Stimulated activated CD8-positive, alpha-beta memory T cell treated with anti-CD3 and anti-CD28 coated beads, Interleukin-7, amount 100 ng/mL, for 4 hours (primary cell): ENCODE measurements at places on chromosomes 16 and 17.

- DNase-seq = no peak
These were observed 19.3 kb downstream of the SHISA9 start for GRCh38 chr16:12920739-12921138.

DNA sequence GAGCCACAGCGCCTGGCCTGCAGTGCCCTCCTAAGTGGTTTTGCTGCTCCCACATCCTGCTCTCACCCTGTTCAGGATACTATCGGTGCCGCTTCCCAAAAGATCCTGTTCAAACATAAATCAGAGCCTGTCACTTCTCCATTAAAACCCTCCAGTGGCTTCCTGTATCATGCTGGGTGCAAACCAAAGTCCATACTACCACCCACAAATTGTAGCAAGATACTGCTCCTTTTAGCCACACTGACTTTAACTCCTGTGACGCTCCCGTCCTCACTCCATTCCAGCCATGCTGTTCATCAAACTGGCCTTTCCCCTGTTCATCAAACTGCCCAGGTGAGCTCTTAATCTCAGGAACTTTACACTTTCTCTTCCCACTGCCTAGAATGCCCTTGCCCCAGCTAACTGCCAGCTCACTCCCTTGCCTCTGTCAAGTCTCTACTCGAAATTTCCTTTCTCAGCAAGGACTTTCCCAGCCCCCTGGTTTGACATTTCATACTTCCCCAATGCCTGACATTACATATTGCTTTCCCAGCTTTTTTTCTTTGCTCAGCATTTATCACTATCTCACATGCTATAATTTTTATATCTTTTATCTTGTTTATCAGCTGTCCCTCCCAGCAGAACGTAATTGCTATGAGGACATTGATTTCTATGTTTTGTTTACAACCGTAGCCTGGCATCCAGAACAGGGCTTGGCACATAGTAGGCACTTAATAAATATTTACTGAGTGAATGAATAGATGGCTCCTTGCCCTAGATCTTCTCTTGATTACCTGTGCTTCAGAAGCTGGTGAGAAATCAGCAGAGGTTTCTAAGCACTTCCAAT, 44.3 kb upstream of the SMURF2 start:
- no peak for DNase-seq

GRCh38 chr17:39161962-39162361, 4.0 kb downstream of the ARL5C start:
- no peak for DNase-seq

DNA sequence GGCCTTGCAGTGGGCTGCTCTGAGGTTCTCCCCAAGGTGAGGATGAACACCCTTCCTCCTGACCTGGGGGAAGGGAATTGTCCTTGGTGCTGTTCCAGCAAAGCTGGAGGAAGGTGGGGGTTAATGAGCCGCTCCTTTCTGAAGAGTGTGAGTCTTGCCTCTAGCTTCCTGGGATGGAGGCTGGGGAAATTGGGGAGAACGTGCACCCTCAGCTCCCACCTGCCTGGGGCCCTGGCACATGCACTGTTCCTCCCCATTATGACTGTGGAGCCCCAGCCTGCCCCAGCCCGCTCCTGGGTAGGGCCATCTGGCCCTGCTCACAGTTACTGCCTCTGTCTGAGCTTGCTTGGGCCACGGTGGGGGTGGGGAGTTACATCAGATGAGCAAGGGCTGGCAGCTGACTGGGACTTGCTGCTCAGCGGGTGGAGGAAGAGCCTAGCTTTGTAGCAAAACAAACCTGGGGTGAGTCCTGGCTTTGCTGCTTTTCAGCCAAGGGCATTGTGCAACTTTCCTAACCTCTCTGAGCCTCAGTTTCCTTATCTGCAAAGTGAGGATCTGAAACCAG, 11.1 kb downstream of the TNS4 start:
- no peak for DNase-seq

- DNase-seq = no peak
These were observed 148.7 kb upstream of the SDK2 start for GRCh38 chr17:73792994-73793393.

DNA sequence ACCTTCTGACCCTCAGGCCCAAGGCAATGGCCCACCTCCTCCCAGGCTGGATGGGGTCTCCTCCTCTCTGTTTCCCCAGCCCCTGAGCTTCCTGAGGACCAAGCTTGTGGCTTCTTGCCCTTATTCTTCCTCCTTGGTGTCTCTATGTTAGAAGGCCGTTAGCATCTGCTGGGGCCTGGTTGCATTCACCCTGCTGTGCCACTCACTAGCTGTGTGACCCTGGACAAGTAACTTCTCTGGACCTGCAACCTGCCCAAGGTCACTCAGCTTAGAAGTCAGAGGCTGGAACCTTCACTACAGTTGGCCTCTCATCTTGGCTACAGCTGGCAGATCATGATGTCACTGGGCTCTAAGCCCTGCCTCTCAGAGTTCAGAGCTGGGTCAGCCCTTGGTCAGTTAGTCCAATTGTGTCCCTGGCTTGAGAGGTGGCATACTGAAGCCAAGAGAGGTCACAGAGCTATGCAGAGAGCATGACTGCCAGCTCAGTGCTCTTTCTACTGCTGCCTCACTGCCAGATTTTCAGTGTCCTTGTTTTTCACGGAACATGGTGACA, 3.0 kb downstream of the MT2A start:
- DNase-seq = no peak

GRCh38 chr16:83704656-83705055, 103.1 kb upstream of the HSBP1 start:
- no peak for DNase-seq

DNA sequence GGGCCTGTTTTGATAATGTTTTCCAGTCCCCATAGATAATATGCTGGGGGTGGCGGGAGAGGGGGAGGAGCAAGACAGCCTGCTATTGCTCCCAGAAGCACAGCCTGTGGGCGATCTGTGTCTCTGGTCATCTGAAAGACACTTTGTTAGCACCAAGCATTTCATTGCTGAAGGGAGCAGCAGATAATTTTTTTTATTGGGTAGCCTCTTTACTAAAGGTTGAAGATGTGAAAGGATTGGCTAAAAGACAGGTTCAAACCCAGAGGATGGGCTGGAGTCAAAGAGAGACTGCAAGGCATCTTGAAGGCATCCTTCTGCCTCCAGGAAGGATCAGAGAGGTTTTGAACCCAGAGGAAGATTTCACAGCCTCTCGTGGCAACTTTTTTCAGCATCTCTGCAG, 60.6 kb downstream of the C17orf67 start:
- DNase-seq = no peak

- DNase-seq = no peak
These were observed 24.9 kb downstream of the LITAFD start for GRCh38 chr16:8907096-8907495.

- DNase-seq = no peak
These were observed 29.1 kb upstream of the PHOSPHO1 start for GRCh38 chr17:49259663-49260010.

- no peak for DNase-seq
These were observed 62.0 kb upstream of the ATP2A3 start for GRCh38 chr17:4026255-4026654.

GRCh38 chr16:27127308-27127707, 60.6 kb downstream of the C16orf82 start:
- no peak for DNase-seq

GRCh38 chr17:50289278-50289677, 15.0 kb downstream of the TMEM92 start:
- DNase-seq = no peak

GRCh38 chr17:80394629-80395216, 20.2 kb upstream of the ENDOV start:
- DNase-seq = no peak

DNA sequence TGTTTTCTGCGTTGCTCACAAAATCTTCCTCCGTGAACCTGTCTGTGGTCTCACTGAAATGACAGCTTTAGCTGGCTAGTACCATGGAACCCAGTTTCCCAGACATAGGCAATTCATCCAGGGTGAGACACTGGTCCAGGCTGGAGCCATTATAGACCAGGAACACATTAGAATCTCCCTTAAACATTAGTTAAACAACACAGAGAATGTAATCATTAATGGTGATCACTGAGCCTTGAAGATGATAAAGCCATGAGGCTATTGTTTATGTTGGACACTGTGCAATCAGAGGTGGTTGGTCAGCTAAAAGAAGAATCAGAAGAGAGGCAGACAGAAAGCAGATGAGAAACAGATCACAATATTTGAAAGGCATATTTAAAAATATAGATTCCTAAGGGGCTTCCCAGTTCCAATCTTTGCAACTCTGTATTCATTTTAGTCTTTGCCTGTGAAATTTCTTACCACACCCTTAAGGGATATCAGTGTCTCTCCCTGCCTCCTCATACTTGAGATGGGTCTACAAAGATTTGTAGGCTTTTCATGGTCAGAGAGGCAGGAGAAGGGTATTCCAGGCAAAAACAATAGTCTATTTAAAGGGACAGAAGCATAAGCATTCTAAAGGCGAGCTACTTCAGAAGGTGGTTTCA, 317.9 kb downstream of the MAP2K6 start:
- no peak for DNase-seq

GRCh38 chr17:76467366-76467765, at the start of gene AANAT:
Gene AANAT (plus strand): TSS chr17:76467603. CDS start chr17:76468747, 1,144 bp downstream.
- no peak for DNase-seq

DNA sequence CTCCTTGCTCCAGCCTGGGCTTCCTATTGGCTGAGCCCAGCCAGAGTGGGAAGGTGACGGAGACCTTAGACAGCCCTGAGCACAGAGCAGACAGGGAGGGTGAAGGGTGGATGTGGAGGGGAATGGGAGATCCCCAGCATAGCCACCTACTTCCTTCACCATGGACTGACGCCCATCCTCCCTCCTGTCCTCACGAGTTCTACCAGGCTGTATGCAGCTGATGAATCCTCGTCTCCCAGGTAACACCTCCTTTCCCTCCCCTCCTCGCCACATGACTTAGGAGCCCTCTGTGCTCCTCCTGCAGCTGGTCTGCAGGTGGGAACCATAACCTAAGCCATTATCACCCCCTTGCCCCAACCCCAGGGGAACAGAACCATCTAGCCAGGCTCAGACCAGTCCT, 9.0 kb upstream of the CRHR1 start:
- DNase-seq = no peak

DNA sequence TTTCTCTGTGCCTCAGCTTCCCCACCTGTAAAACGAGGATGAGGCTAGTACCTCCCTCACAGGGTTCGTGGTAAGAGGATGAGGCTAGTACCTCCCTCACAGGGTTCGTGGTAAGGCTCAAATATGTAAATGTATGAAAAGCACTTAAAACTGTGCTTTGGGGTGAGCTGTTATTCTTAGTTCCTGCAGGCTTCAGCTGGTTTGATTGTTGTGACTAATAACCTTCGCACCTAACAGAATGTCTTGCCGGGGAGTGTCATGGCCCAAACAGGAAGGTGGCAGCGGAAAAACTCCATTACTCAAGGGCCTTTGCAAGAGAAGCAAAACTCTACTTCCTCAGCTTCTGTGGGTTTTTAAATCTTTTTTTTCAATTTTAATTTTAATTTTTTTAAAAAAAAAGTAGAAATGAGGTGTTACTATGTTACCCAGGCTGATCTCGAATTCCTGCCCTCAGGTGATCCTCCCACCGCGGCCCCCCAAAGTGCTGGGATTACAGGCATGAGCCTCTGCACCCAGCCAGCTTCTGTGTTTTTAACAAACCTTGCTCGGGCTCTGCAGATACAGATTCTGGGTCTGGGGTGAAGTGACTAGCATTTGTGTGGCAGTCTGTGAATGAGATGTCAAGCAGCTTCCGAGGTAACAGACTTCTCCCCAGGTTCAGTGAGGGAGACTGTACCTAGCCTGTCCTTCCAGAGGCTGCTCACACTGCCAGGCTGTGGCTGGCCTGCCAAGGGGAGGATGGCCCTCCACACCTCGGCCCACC, 103.0 kb downstream of the RAB11FIP4 start:
- peak; percentile 54 for DNase-seq

DNA sequence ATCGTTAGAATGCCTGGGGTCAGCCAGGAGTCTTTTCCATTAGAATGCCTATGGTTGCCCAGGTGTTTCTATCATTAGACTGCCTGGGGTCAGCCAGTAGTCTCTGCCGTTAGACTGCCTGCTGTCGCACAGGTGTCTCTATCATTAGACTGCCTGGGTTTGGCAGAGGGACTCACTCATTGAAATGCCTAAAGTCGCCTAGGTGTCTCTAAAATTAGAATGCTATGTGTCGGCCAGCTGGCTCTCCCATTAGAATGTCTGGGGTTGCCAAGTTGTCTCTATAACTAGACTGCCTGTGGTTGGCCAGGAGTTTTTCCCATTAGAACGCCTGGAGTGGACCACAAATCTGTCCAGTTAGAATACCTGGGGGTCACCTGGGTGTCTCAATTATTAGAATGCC, 2266.5 kb downstream of the TP53TG3F start:
- DNase-seq = no peak

DNA sequence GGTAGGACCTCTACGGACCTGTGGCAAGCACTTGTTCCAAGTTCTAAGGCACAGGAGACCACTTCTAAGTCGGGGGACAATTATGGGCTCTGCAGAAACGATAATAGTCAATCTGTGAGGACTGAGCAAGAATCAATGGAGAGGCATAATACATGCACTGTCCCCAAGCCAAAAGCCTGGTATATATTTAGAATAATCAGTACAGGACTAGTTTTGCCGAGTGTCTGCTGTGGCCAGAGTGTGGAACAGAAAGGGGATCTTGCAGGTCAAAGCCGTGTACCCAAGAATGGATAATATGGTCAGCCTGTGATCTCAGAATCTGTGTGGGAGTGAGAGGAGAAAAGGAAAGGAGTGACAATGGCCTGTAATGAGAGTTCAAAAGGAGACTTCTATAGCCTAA, 80.2 kb upstream of the GNAO1 start:
- DNase-seq = no peak

DNA sequence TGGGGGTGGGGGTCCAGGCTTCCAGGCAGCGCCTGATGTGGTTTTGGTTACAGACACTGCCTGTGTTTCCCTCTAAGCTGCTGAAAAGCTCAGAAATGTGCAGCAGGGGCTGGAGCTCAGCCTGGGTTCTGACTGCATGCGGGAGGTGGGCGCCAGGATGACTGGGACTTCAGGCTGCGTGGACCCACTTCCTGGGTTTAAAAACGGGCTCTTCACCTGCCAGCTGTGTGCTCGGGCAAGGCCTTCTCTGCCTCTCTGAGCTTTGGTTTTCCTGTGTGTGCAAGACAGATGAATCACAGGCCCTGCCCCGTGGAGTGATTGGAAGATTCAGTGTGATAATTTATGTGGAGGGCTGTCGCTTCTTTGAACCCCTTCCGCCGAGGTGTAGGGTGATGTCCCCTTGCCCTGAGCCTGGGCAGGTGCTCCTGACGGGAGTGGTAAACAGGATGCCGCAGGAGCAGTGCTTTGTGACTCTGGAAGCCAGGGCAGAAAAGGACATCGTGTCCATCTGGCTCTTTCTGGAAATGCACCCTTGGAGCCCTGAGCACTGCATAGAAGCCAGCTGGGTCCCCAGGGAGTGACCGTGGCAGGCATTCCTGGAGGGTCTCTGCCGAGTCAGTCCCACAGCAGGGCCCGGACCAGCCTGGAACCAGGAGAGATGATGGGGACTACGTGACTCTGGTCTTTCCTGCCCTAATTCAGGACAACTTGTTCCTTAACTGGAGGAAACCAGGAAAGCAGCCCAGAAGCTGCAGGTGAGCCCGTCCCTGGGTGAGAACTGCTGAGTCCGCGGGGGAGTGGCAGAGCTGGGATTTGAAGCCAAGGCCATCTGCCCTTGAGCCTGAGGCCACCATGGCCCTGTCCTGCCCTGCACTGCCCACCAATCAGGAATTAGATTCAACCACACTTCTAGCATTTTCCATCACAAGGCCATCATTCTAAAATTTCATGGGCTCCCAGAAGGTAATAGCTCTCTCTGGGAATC, 28.5 kb upstream of the SLC7A5 start:
- DNase-seq = peak; percentile 58
